NCI-H1417 treated with DMSO at 0.1 percent for 48 hours (cell line): ENCODE measurements at places on chromosomes 13 and 19.

GRCh38 chr13:25288966-25289365 is 1.7 kb upstream of the MTMR6 start:
- DNase-seq, result no peak

DNA sequence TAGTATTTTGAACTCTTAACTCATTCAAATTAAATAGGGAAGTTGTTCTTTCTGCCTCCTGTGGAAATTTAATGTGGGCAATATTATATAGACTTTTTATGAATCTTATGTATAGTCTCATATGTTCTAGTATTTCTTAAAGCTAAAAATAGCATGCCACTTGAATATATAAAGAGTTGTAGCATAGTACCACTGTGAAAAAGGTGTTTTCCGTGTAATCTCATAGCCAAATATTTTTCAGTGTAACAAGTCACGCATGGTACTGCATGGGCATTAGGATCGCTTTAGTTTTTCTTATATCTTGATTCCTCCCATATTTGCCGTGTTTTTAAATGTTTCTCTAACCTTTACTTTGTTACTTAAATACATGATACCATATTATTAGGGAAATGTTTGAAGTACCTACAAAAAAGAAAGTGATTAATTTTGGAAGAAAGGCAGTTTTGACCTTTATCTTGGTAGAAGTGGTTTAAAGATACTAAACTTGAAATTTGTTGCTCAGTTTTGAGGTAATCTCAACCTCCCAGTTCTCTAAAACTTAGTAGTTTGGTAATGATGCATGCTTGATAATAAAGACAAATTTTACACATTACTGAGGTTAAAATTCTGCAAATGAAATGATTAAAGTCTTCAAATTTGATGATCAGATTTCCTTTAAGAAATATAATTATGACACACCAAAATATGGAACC is 81.2 kb downstream of the PAN3 start:
- DNase-seq, result no peak

DNA sequence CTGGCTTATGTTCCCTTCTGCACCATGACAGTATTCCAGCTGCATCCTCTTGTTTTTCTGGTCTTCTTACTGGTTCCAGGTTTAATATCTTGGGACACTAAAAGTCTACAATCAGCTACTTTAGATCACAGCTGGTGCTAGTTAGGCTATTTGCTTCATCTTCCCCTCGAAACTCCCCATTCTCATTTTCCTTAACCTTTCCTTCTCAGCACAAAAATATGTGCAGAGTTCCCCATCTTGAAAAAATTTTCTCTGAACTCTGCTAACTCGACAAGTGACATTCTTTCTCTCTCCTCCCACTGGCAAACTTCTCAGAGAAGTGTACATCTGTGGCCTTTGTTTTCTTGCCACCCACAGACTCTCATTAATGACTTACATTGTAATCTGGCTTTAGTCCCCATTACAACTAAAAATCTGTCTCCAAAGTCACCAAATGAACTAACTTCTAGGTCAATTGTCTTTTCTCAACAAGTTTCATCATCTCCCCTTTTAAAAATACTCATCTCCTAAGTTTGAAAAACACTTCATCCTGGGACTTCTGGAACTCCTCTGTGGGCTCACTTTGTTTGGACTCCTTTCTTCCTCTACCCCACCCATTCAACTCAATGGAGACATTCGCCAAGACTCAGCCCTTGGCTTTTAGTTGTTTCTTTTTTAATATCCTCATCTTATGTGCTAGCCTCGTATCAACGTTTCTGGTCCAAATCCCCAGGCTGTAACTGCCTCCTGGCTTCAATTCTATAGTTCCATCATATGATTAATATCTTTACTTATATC is 7.1 kb upstream of the KL start:
- no peak for DNase-seq

DNA sequence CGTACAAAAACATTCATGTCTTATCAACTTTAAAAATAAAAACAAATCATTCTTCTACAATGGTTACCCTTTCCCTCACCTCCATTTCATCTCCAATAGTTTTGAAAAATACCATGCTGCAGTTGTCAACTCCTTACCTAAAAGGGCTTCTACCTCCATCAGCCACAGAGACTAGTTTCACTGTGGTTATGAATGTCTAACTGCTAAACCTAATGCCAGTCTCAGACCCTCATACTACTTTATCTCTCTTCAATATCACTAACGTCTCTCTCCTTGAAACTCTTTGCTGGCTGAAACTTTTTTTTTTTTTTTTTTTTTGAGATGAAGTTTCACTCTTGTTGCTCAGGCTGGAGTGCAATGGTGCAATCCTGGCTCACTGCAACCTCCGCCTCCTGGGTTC is 27.1 kb downstream of the LNX2 start:
- no peak for DNase-seq

- no peak for DNase-seq
Measured at GRCh38 chr19:34808566-34808965, 35.6 kb upstream of the ZNF599 start.

GRCh38 chr19:30492586-30493270 is 120.5 kb downstream of the ZNF536 start:
- DNase-seq, result no peak

- no peak for DNase-seq
Measured at GRCh38 chr13:57629391-57629804, 2.1 kb upstream of the PCDH17 start.

DNA sequence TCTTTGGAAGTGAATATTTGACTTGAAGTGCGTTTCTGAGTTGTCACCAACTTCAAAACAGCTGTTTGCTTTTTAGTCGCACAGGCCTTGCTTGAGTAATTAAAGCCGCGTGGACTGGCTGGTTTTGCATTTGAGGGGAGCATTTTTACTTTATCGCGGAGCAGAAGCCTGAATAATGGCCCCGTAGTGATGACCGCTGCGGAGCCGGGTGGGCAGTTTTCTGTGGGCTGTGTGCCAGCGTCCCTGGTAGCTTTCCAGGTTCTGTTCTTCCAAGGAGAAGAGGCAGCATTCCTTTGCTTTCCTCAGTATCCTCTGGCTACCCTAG is 1.1 kb downstream of the NAA16 start:
- DNase-seq, result no peak
